ENCODE measurements at places on chromosomes 11 and 22. TPM values are rescaled to one million over a fixed set of nuclear protein-coding genes. Genes with fewer than 3 reads are reported as not detected.

The HSPB2 gene
- total RNA-seq, result not detected

DNA sequence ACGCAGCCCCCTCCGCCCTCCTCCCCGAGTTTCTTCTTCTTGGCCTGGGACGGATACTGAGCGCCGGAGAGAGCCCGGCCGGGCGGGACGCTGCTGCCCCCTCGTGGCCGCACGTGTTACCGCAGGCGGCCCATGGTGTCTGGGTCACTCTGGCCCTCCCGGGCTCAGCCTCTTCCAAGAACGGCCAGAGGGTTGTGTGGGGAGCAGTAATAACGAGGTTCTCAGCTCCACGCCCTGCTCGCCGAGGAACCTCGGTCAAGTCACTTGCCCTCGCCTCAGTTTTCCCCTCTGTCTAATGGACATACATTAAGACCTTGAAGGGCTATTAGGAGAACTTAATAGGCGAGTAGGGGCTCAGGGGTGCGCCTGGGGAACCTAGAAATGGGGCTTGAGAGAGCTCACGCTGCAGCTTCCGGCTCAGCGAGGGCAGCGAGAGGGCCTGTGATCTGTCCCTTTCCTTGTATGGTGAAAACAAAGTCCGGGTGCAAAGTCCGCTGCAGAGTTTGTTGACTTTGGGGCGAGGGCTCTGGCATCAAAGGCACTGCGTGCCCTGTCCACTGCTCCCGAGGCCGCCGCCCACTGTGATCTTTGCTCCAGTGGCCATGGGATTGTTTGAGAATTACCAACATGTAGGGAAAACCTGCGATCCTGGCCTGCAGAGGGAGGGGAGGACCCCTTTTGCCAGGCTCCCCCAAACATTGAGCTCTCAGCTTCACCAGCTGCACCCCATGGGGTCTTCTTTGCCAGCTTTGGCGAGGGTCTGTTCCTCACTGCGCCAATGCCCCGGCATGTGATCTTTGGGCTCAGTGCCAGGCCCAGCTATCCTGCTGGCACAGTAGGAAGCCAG is 14.4 kb upstream of the LRP5 start:
- peak; percentile 39 for DNase-seq

The ZBTB16 gene
- total RNA-seq, result not detected

- no peak for DNase-seq
Observed at GRCh38 chr11:32921204-32921603, 28.6 kb downstream of the QSER1 start.

GRCh38 chr22:50737728-50738648 is at the start of gene ACR:
ACR (plus strand) TSS chr22:50738204; CDS start chr22:50738236, 32 bp downstream.
- no peak for DNase-seq

GRCh38 chr11:10601837-10602236 is 33.4 kb upstream of the LYVE1 start:
- no peak for DNase-seq

Data from H4 (cell line).